ENCODE measurements at places on chromosomes 12 and 14.

DNA sequence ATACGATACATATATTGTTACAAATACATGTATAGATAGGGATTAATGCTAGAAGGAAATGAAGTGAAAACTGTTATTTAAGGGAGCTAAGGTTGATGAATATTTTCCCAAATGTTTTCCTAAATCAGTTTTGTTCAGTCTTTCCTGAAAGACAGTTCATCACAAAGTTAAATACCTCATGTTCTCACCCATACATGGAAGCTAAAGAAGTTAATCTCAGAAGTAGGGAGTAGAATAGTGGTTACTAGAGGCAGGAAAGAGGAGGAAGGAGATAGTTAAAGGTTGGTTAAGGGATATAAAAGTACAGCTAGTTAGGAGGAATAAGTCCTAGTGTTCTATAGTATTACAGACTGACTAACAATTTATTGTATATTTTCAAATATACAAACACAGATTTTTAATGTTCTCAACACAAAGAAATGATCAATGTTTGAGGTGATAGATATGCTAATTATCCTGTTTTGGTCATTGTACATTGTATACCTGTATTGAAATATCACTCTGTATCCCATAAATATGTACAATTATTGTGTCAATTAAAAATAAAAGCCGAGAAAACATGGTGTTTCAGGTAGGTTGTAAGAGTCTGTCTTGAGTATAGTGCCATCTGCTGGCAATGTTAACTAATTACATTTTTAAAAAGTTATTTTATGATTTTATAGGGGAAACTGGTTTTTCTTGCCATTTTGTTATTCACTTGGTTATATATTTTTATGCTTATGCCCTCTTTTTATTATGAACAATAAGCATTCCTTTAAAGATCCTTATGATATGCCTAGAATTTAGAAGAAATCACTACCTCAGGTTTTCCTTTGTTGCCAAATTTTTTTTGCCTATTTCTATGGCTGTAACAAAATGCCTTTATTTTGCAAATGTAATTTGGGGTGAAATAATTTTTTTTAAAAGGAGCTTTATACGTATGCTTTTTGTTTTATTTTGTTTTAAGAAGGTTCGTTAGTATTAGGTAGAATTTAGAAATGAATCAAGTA is 26.9 kb downstream of the ZDHHC17 start:
- peak; percentile 6 for DNase-seq

- no peak for DNase-seq
Measured at GRCh38 chr12:12088761-12089160, 18.0 kb downstream of the BCL2L14 start.

- DNase-seq = peak; percentile 57
Measured at GRCh38 chr14:95547626-95548327, 12.9 kb downstream of the GLRX5 start.

DNA sequence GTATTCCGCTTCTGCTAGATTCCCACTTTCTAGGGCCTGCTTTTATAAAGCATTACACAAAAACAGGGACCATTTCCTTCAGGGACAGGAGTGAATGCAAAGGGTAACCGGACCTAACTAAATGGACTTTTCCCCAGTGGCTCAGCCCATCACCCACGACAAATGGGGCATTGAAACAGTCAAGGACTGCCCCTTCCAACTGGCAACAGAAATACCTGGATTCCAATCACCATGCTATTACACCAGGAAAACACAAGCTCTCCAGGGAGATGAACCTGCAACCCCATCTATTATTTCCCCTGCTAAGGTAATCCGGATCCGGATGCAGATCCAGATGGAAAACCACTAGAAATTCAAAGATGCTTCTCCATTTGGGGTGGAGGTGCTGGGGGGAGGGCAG is 1.0 kb downstream of the MPHOSPH9 start:
- DNase-seq = no peak

DNA sequence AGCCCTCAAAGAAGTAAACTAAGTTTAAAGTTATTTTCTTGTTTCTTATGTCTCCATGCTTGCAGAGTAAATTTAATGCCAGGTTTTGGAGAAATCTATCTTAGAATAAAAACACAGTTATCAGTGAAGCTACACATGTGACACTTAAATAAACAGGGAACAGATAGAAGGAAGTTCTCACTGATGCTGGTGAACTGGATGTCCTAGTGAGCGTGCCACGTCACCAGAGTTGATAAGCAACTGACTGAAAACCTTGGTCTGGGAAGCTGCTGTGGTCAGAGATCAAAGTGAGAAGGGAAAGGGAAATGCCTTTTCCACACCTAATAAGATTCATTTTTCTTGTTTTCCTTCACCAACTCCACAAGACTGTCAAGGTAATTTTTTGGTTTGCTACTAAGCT is 74.8 kb upstream of the PCED1B start:
- no peak for DNase-seq

DNA sequence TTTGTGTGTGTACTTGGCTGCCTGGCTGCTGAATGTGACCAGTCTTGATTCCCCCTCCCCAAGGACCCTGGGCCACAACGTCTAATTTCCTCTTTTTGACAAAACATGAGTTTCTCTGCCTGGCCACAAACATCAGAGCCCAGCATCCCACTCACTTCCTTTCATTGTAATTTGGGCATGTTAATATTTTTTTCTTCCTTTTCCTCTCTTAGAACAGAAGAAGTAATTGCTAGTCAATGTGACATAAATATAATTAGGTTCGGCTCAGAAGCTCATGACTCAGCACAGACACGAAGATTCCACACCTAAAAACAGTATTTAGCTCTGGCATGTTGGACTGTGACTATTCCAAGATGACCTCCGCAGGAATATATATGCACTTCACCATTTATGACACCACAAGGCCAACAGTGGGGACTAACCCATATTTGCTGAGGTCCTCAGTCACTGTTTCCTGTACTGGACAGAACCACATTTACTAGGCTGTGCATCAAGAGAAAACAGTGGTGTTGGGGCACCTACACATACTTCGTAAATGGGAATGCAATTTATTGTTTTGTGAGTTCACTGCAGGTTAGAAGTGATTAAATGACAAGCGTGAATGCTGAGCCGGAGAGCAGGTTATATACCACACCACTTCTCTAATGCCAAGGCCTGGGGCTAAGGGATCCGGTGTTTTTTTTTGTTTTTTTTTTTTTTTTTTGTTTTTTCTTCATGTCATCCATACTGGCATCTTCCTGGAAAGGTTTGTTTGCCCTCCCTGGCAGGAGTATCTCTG is 4.2 kb downstream of the GSG1 start:
- peak; percentile 36 for DNase-seq

Measured in Daoy (cell line).